Skeletal muscle tissue (tissue), 5 donors: ENCODE measurements at places on chromosomes 2 and 18. TPM values are rescaled to one million over a fixed set of nuclear protein-coding genes. Genes with fewer than 3 reads are reported as not detected.

Gene RANBP2
- 58.5 TPM for total RNA-seq

Gene EMX1
- not detected for total RNA-seq

Gene SLC14A1
- total RNA-seq, result 14.6 TPM

Gene MOCOS
- 0.52 TPM for total RNA-seq

Gene MAP3K20
- total RNA-seq, result 52.7 TPM

Gene KCNS3
- 12.5 TPM for total RNA-seq

Gene CLEC4F
- not detected for total RNA-seq

Gene PTGR3
- total RNA-seq, result 12.5 TPM
